ENCODE measurements at places on chromosomes 3 and 15.

- DNase-seq, result no peak
Measured at GRCh38 chr15:48086133-48086532, 34.7 kb upstream of the SLC24A5 start.

DNA sequence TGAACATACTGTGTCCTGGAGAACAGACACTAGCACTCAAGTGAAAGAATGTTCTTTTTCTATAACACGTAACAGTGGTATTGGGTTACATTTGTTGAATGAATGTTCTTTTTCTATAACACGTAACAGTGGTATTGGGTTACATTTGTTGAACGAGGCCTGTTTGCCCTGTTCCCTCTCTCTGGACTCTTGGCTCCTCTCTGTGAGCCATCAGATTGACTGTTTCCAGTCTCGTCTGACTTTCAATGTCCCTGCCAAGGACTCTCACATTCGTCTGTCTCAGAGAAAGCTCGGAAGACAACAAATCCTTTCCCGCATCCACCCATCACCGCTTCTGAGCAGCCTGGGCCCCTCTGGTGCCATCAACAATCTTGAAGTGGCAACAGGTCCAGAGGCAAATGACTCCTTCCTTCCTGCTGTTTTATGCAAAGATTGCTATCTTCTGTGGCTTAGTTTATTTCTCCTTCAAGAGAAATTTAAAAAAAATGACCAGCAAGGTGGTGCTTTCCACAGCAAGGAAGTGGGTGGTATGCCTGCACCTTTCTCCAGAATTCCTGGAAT lies 8.0 kb downstream of the TMEM45A start:
- DNase-seq, result no peak

- no peak for DNase-seq
Measured at GRCh38 chr15:95684693-95685115, 645.8 kb upstream of the NR2F2 start.

GRCh38 chr15:73518876-73519733 lies 76.1 kb downstream of the REC114 start:
- no peak for DNase-seq

DNA sequence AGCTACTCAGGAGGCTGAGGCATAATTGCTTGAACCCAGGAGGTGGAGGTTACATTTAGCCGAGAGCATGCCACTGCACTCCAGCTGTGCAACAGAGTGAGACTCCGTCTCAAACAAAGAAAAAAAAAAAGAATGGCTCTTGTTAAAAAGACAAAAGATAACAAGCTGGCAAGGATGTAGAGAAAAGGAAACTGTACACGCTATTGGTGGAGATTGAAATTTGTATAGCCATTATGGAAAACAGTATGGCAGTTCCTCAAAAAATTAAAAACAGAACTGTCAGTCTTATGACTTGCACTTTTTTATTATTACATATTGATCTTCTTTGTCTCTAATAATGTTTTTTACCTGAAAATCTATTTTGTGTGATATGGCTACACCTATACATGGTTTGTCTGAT lies 41.9 kb downstream of the MEX3B start:
- no peak for DNase-seq

- no peak for DNase-seq
Measured at GRCh38 chr3:42979044-42979972, at the start of gene GASK1A. GASK1A (plus strand) TSS chr3:42979311; CDS start chr3:42979643, 332 bp downstream.

GRCh38 chr3:171712171-171712938 lies 97.9 kb downstream of the PLD1 start:
- DNase-seq, result no peak

- DNase-seq, result no peak
Measured at GRCh38 chr3:135057996-135058395, 262.9 kb downstream of the EPHB1 start.

DNA sequence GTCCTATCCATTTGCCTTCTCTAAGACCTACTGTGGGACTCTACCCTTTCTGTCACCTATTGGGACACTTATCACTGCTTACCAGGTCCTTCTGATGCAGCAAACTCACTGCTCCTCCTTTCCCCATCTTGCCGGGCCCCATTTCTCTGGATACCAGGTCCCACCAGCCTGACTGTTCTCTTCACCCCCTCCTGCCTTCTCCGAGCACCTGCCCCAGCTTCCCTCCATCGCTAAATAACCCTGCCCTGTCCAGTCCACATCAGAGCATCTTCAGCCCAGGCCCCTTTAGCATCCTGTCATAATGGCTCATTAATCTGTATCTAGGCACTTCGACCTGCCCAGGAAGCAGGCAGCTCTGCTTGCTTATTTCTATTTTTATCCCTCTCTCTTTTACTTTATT lies 74.7 kb downstream of the CRYGS start:
- DNase-seq, result no peak

GRCh38 chr3:57597127-57597923 lies at the start of gene ARF4:
ARF4 (minus strand) TSS chr3:57597344; CDS start chr3:57597140, 204 bp downstream.
- DNase-seq, result peak; percentile 98

DNA sequence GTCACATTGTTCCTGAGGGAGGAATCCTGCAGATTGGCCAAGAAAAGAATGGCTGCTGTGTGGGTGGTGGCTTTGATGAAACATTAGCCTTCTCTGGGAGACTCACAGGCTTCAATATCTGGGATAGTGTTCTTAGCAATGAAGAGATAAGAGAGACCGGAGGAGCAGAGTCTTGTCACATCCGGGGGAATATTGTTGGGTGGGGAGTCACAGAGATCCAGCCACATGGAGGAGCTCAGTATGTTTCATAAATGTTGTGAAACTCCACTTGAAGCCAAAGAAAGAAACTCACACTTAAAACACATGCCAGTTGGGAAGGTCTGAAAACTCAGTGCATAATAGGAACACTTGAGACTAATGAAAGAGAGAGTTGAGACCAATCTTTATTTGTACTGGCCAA lies 6.1 kb downstream of the PTX3 start:
- DNase-seq, result no peak
